ENCODE measurements at places on chromosomes 5 and 9. TPM values are rescaled to one million over a fixed set of nuclear protein-coding genes. Genes with fewer than 3 reads are reported as not detected.

PTGER4 gene
- polyA plus RNA-seq: 2.7 TPM

SLC36A1 gene
- 5.7 TPM for polyA plus RNA-seq

- no peak for DNase-seq
These were observed 36.8 kb downstream of the SLC44A1 start for GRCh38 chr9:105281272-105281671.

DNA sequence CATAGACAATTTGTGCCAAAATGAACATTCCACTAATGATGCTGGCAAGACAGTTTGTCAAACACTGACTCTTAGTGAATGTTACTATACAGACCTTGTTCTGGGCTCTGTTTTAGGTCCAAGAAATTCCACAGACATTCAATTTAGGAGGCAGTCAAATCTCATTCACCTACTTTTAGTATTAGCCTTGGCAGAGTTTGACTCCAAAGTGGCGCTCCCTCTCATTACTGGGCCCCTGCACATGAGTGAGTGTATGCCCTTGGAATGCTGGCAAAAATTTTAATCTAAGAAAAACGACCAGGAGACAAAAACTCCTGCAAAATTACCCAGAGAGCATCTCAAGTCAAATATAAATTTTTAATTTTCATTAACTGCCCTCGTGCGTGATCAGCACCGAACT is 94.9 kb upstream of the SLC27A6 start:
- DNase-seq: no peak

DNA sequence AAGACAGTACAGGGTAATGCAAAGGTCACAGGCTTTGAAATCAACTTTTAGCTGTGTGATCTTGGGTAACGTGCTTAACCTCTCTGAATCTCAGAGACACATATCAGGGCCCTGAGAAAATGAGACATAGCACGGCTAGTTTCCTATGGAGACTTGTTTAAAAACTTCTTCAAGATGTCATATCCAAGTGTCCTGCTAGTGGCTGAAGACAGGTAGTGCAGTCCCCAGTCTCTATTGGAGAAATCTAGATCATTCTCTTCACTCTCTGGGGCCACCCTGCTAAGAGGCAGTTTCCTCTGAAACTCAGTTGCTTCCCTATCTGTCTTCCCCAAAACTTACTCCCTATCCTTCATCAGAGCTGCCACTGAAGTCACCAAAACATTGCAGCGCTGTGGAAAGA is 30.3 kb upstream of the GRXCR2 start:
- DNase-seq: no peak

DNA sequence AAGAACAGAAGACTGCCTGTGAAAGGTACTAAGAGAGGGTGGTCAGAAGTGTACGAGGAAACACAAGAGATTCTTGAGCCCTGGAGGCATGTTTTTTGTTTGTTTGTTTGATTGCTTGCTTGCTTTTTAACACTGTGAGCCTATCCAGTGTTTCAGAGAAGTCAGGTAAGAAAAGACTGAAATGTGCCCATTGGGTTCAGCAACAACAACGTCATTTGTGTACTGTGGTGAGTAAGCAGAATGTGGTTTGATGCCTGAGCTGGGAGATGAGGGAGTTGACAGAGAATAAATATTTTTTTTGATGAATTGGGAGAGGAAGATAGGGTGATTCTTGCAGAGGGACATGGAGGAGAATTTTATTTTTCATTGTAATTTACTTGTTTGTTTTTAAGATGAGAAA is 73.1 kb downstream of the RPS23 start:
- DNase-seq: no peak

PRRC2B gene
- polyA plus RNA-seq: 169 TPM

GRCh38 chr5:129554134-129554904 is 94.2 kb downstream of the ADAMTS19 start:
- no peak for DNase-seq

- DNase-seq: no peak
These were observed 35.5 kb downstream of the VPS13A start for GRCh38 chr9:77212801-77213200.

KIF4B gene
- 0.24 TPM for polyA plus RNA-seq

PRUNE2 gene
- polyA plus RNA-seq: 3.3 TPM

DNA sequence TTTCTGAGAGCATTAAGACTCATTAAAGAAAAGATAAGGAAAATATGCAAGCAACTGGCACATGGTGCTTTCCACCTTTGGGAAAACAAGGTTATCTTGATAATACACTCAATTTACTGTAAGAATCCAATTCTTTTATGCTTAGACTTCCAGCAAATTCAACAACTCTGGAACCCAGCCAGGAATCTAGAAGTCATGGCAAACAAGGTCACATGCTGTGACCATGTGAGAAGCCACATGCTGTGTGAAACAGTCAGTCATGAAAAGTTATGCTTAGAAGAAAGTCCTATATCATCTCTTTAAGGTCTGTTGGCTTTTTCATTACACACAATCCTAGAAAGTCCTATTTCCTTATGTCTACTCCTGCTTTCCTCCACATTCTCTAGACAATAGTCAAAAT is 581.8 kb upstream of the C9orf72 start:
- no peak for DNase-seq

ARID3C gene
- 0.13 TPM for polyA plus RNA-seq

CTXN3 gene
- not detected for polyA plus RNA-seq

DNA sequence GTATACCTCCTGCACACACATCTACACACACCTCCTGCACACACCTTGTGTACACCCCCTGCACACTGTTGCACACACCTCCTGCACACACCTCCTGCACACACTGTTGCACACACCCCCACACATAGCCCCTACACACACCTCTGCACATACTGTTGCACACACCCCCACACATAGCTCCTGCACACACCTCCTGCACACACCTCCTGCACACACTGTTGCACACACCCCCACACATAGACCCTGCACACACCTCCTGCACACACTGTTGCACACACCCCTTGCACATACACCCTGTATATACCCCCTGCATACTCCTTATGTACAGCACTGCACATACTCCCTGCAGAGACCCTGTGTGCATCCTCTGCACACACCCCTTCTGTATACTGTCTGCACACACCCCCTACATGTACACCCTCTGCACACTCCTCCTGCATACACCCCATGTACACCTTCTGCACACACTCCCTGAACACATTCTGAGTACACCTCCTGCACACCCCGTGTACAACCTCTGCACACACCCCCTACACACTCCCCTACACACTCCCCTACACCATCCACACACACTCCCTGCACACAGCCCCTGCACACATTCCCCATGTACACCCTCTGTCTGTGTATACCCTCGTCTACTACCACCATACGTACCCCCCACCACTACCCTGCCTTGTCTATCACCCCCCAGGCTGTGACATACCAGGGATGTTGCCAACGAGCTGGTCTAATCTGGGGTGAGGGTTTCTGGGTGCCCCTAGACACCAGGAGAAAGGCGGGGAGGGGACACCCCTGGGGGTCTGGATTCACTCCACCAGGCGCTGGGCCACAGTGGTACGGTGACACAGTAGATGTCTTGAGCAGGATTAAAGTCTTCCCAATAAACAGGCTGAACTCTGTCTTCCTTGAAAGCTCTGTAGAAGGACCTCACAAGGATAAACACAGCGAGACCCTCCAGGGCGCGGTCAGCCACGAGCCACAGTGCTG is 1.1 kb upstream of the CEP72 start:
- no peak for DNase-seq

DNA sequence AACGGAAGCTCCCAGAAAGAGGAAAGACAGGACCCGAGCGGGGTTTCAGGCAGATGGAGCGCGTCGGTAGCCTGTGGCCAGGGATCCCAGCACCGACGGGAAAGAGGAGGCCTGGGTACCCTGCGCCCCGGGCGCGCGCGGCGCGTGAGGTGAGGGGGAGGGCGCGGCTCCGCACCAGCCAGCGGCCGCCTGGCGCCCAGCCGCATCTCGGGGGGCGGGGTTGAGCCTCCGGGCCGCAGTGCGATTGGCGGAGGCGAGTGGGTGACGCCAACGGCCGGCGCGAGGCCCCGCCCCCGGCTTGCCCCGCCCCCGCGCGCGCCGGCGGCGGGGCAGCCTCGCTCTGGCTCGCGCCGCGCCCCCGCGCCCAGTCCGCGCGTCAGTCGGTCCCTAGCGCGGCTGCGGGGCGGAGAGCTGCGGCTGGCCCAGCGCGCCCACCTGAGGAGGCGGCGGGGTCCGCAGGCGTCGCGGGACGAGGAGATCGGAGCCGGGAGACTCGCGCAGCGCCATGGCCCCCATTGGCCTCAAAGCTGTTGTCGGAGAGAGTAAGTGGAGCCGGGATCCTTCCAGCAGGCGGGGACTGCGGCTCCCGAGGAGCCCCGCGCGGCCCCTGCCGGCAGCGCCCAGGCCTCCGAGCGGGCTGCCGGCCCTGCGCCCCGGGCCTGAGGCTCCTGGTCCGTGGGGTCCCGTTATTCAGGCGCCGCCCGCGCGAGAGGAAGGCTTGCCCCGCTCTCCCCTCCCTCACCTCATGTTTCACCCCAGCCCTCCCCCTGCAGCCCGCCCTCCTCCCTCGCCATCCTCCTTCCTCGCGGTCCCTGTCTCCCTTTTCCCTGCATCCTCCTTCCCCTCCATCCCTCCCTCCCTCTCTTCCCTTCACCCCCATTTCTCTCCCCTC is at the start of gene STXBP1:
Gene STXBP1 (plus strand): TSS at position 379 of the 892 bp plus-strand sequence. CDS start 127 bp downstream, at position 506.
- peak; percentile 87 for DNase-seq

DNA sequence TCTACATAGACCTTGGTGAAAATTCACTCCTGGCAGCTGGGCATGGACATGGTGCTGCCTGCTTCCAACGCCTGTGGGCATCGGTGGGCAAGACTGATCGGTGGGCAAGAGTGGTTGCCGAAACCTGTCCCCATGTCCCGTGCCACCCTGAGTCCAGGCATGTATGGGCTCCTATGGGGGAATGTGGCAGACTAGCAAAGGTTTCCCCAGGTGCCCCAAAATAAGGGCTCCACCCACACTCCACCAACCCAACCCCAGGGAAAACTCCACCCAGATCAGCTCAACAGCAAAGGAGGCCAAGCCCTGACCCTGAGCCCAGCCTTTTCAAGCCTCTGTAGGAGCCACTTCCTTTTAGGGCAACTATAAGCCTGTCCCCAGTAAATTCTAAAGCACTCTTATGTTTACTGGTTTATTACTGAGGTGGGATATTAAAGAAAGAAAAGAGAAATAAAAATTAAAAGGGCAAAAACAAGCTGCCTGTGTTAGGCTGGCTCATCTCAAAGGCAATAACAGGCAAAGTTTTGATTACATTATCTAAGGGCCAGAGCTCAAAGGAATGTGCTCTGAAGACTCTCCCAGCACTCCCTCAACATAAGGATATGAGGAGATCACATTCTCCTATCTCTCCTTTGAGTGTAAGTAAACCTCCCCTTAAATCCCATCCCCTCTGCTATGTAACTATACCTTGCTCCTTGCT is 8.9 kb upstream of the SPATA31E1 start:
- DNase-seq: no peak

DNA sequence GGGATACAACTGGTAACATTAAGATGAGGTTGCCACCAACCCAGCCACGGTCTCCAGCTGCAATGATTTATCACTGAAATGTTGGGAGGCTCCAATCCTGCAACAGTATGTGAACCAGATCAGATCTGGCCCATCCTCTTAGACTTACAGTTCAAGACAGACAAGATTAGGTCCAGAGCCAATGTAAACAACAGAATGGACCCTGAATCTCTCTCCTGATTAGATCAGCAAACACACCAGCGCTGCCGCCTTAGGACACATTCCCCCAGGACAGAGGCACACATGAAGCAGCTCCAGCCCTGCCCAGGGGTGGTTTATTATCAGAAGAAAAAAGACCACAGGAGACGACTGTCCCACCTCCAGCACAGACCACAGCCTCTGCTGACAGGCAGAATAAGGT is 82.1 kb downstream of the SLIT3 start:
- DNase-seq: no peak

- no peak for DNase-seq
These were observed 32.8 kb upstream of the TNFAIP8 start for GRCh38 chr5:119322948-119323537.

IRX2 gene
- 69.5 TPM for polyA plus RNA-seq

DNA sequence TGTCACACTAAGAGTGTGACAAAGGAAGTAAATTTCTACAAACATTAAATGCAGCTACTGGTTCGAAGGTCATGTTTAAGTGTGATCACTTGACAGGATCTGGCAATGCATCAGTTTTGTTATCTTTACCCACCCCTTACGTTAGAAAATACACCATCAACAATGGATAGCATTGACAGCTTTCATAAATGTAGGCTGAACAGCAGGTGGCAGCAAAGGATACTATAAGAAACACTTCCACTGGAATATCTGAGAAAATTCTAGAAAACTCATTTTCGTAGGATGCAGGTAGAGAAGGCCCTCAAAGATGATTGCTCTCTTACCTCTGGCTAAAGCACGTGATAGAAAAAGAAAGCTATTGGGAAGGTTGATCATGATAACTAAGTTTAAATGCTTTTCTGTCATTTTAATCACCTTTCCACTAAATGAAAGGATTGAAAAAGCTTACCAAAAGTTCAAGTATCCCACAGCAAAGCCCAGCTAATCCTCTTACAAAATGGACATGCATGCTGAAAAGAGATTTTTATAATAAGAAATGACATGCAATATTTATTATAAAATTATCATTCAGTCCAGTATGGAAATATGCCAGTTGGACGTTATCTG is 292.5 kb downstream of the PARP8 start:
- DNase-seq: no peak

EQTN gene
- 0.44 TPM for polyA plus RNA-seq

SCGB3A2 gene
- polyA plus RNA-seq: 1,303 TPM

- no peak for DNase-seq
These were observed 85.2 kb downstream of the MUSK start for GRCh38 chr9:110753731-110754231.

ZNF658 gene
- polyA plus RNA-seq: 9.0 TPM

DNA sequence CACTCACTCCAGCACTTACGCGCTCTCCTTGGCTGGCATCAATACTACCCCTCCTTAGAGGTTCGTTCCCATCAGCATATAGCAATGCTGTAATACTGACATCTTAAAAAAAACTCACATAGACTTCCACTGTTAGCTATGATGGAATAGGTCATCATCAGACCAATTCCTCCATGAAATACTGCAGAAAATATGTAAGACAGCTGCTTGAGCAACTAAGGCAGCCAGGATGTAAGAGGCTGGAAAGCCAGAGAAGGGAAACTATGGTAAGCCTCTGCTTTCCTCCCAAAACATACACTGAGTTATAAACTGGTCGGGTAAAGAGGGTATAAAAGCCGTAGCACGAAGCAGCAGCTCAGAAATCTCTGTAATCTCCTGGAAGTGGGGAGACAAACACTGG is 33.5 kb downstream of the AUH start:
- no peak for DNase-seq

GRCh38 chr5:55175781-55176175 is 2.8 kb upstream of the CDC20B start:
- DNase-seq: no peak

DNA sequence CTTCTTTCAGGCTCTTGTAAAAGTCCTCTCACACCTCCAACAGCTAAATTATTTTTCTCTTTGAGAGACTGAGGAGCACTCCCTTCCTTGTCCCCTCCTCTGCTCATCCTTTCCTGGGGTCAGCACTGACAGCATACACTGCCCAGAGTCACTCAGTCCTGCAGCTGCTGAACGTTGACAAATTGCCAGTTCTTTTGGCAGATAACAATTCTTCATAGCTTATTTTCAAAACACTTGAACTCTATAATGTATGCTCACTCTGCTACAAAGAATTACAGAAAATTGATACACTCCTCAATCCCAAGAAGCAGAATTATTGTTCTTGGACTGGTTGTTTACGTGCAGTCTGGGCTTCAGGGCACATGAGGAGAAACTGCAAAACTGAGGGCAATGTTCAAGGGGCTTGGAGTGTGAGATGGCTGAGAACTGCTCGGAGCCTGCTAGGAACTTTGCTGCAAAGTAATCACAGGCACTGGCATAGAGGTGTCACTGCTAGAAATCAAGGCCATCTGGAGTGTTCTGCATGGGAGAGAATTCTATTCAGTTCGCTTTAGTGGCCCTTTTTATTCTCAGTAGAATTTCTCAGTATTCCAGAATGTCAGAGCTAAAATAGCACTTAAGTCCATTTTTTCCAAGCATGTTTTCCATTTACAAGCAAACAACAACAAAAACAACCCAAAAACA is 96.4 kb upstream of the SPOCK1 start:
- DNase-seq: no peak
